ENCODE measurements at places on chromosomes 13 and 19. TPM values are rescaled to one million over a fixed set of nuclear protein-coding genes. Genes with fewer than 3 reads are reported as not detected.

DNA sequence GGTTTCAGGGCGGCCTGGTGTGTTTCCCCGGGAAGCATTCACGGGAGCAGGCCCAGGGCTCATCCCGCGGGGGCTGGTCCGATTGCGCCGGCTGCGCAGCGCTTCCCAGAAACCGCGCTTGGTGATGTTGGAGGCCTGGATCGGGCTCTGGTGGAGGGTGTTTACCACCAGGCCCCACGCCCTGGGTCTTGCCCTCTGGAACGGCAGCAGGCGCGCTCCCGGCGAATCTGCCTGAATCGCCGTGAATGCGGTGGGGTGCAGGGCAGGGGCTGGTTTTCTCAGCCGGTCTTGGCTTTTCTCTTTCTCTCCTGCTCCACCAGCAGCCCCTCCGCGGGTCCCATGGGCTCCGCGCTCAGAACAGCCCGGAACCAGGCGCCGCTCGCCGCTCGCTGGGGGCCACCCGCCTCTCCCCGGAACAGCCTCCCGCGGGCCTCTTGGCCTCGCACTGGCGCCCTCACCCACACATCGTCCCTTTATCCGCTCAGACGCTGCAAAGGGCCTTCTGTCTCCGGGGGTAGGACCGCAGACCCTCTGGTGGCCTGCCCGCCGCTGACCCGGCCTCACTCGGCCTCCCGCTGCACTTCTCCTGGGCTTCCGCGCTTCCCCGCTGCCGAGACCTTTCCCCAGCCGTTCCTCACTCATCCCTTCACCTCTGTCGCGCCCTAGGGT is 69.4 kb upstream of the GJB6 start:
- H3K27ac ChIP-seq, result no peak overlapping the region
- peak; percentile 46 for ATAC-seq
- H3K4me3 ChIP-seq, result no peak overlapping the region
- no peaks in the 10 kb centered on the region for H3K4me1 ChIP-seq
- peaks cover 67% of the 10 kb centered on the region for H3K27me3 ChIP-seq
- no peaks in the 10 kb centered on the region for H3K36me3 ChIP-seq

GRCh38 chr19:20414120-20414519 is 151.5 kb downstream of the ZNF737 start:
- H3K27ac ChIP-seq, result no peak overlapping the region
- ATAC-seq, result no peak
- no peaks in the 10 kb centered on the region for H3K36me3 ChIP-seq
- H3K27me3 ChIP-seq, result no peaks in the 10 kb centered on the region
- no peaks in the 10 kb centered on the region for H3K4me1 ChIP-seq

DNA sequence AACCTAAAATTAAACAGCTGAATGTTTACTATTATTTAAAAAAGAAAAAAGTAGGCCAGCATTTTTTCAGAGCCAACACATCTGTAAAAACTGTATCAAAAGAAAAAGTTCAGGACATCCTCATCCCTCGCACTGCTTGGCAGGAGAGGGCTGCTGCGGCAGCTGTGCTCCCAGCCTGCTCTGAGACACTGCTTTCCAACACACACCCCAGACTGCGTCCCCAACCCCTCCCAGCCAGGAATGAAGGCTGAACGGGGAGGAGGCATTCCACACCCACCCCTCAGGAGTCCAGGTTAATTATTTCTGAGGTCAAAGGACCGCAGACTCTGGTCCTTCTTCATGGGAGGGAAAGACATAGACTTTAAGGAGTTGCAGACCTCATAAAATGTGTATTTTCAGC is 43.1 kb downstream of the COL4A1 start:
- peaks cover 5% of the 10 kb centered on the region for H3K36me3 ChIP-seq
- H3K4me3 ChIP-seq, result no peak overlapping the region
- no peaks in the 10 kb centered on the region for H3K27me3 ChIP-seq

DNA sequence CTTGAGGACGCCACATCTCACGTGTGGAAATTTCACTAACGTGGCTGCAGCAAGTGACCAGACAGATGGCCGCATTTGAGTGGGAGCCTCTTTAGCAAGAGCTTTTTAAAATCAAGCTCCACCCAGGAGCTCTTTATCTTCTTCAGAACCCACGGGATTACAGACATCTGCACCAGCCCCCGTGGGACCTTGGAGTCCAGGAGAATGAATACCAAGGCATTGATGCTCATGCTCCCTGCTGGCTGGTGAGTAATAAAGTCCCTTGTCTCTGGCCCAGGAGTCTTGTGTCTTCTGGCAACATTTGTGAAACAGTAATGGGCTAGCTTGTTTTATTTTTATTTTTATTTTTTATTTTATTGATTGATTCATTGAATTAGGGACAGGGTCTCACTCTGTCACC is 64.4 kb downstream of the TRPM4 start:
- no peak overlapping the region for H3K27ac ChIP-seq
- ATAC-seq, result no peak
- no peaks in the 10 kb centered on the region for H3K36me3 ChIP-seq
- no peak overlapping the region for H3K4me3 ChIP-seq
- H3K4me1 ChIP-seq, result no peaks in the 10 kb centered on the region

DNA sequence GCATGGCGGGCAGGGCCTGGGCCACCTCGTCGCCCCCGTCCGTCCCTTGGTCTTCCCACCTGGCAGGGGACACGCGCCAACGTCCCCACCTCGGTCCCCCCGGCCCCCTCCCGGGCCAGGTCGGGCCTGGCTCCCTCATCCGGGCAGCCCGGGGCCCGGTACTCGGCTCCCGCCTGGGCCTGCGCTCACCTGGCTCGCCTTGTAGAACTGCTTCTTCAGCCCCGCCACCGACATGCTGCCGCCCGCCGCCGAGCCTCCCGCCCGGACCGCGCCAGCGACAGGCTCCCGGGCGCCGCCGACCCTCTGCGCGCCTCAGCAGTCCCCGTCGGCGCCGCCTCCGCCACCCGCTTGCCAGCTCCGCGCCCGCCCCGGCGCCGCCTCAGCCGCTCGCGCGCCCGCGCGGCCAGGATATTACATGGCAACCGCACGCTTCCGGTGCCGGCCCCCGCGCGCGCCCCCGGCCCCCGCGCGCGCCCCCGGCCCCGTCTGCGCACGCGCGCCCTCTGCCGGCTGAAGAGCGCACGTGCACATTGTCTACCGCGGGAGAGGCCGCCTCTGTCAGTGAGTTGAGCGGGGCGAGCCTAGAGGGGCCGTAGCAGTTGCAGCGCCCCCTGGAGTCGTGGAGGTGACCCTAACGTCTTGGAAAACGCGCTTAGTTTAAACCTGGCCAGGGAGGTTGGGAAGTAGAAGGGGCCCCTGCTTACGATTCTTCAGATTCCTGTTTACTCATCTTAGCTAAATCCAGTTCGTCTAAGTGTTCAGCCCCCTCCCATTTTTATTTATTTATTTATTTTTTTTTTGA is at the start of gene SH3GL1:
Gene SH3GL1, minus strand, starts transcription at position 413 of the 802 bp plus-strand sequence. Its CDS starts 179 bp downstream, at position 234.
- peaks cover 9% of the 10 kb centered on the region for H3K36me3 ChIP-seq
- H3K27ac ChIP-seq, result peak within 1 kb of the TSS; percentile 96
- H3K27me3 ChIP-seq, result no peaks in the 10 kb centered on the region
- peaks cover 30% of the 10 kb centered on the region for H3K4me1 ChIP-seq
- peak within 1 kb of the TSS; percentile 97 for H3K4me3 ChIP-seq

DNA sequence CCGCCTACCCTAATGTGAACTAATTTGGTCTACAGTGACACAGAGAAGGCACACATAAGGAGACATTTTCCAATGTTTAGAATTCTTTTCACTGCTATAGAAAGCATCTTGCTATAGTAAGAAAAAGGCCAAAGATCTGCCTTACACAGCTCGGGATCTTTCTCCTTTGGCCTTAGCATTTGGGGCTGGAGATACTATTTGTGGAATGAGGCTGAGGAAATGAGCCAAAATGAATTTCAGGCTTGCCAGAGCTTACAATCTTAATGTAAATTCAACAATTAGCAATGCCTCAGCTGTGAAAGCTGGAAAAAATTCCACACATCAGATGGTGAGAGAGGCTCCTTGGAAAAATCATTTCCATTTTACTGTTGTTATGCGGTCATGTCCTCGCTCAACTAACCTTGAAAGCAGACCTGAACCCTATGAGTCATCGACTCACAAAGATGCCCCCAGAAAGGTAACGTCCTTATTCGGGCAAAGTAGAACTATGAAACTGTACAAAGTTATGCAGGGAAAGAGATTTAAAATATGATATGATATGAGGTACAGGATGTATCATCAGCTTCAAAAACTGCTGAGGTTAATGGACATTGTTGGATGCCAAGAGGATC is 324.5 kb upstream of the NBEA start:
- no peaks in the 10 kb centered on the region for H3K36me3 ChIP-seq
- no peak overlapping the region for H3K4me3 ChIP-seq
- no peak overlapping the region for H3K27ac ChIP-seq

GRCh38 chr19:51084505-51084904 is 1.8 kb upstream of the KLK14 start:
- H3K4me3 ChIP-seq, result no peak overlapping the region
- H3K36me3 ChIP-seq, result no peaks in the 10 kb centered on the region
- ATAC-seq, result no peak
- peaks cover 35% of the 10 kb centered on the region for H3K27me3 ChIP-seq
- no peak overlapping the region for H3K27ac ChIP-seq

Gene IZUMO2
- not detected for total RNA-seq

DNA sequence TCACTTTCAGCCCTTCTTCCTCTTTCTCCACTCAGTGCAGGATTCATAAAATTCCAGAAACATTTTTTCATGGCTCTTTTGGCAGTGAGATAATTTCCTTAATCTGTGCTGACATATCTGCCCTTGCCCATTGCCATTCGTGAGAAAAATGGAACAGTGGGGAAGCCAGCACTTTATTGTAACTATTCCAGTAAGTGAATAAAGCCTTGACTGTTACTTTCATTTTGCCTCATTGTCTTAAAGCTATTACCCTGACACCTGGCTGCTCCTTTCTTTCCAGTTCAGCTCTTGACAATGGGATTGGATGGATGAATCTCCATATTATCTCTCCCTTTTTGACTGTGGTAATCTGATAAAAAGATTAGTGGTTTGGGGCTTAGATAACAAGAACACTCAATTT is 1068.1 kb upstream of the PCDH20 start:
- no peak overlapping the region for H3K4me3 ChIP-seq
- no peak for ATAC-seq
- no peak overlapping the region for H3K27ac ChIP-seq
- no peaks in the 10 kb centered on the region for H3K4me1 ChIP-seq
- H3K36me3 ChIP-seq, result no peaks in the 10 kb centered on the region
- H3K27me3 ChIP-seq, result no peaks in the 10 kb centered on the region

DNA sequence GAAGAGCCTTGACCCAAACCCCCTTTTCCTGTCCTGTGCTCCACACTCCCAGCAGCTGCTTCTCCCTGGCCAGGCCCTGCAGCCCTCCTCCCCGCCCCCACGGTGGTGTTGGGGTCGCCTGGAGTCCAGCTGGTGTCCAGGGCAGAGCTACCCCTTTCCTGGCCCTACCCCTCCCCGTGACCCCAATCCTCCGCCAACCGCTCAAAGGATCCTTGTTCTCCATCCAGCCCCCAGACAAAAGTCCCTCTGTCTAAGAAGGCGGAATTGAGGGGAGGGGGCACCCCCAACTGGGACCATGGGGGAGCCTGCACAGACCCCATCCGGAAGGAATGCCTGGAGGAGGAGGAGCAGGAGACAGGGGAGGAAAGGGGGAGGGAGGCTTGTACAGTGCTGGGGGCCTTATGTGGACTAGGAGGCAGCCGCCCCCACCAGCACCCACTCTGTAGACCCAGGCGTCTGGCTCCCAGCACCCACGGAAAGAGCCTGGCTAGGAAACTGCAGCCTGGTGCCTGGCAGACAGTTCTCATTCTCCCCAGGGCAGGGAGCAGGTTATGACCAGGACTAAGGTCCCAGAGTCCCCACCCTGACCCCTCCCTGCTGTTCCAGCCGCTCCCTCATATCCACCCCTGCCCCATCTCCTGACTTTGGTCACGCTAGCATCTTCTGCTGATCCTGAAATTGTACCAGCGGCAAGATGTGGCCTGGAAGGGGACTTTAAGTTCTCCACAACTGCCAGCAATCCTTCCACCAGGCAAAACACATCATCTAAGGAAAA is at the start of gene FXYD3:
Gene FXYD3, plus strand, starts transcription at position 647 of the 775 bp plus-strand sequence. CDS start 3,554 bp downstream, outside the sequence.
- H3K4me1 ChIP-seq, result no peaks in the 10 kb centered on the region
- H3K27me3 ChIP-seq, result peaks cover 24% of the 10 kb centered on the region
- H3K27ac ChIP-seq, result peak within 1 kb of the TSS; percentile 71

GRCh38 chr19:2336528-2337328 is 8.2 kb downstream of the SPPL2B start:
- H3K4me3 ChIP-seq, result no peak overlapping the region
- H3K27me3 ChIP-seq, result no peaks in the 10 kb centered on the region
- no peaks in the 10 kb centered on the region for H3K36me3 ChIP-seq
- H3K27ac ChIP-seq, result no peak overlapping the region
- peaks cover 10% of the 10 kb centered on the region for H3K4me1 ChIP-seq

GRCh38 chr13:33940898-33941297 is 122.9 kb downstream of the RFC3 start:
- no peak for ATAC-seq
- H3K27me3 ChIP-seq, result no peaks in the 10 kb centered on the region
- H3K4me3 ChIP-seq, result no peak overlapping the region
- H3K36me3 ChIP-seq, result no peaks in the 10 kb centered on the region
- no peaks in the 10 kb centered on the region for H3K4me1 ChIP-seq

- peaks cover 80% of the 10 kb centered on the region for H3K4me1 ChIP-seq
- no peak for ATAC-seq
- no peaks in the 10 kb centered on the region for H3K27me3 ChIP-seq
- H3K27ac ChIP-seq, result no peak overlapping the region
Measured at GRCh38 chr13:30867089-30867669, 38.9 kb upstream of the MEDAG start.

GRCh38 chr19:35011737-35012682 is 11.9 kb downstream of the GRAMD1A start:
- no peaks in the 10 kb centered on the region for H3K27me3 ChIP-seq
- no peak for ATAC-seq
- H3K4me3 ChIP-seq, result no peak overlapping the region
- H3K36me3 ChIP-seq, result peaks cover 74% of the 10 kb centered on the region

- no peak overlapping the region for H3K4me3 ChIP-seq
- H3K4me1 ChIP-seq, result no peaks in the 10 kb centered on the region
- no peaks in the 10 kb centered on the region for H3K36me3 ChIP-seq
- ATAC-seq, result no peak
- no peak overlapping the region for H3K27ac ChIP-seq
- H3K27me3 ChIP-seq, result peaks cover 21% of the 10 kb centered on the region
Measured at GRCh38 chr19:39745643-39746042, 7.8 kb upstream of the CLC start.

GRCh38 chr19:12647047-12647446 is 19.5 kb downstream of the MAN2B1 start:
- no peaks in the 10 kb centered on the region for H3K27me3 ChIP-seq
- H3K4me3 ChIP-seq, result no peak overlapping the region
- no peak overlapping the region for H3K27ac ChIP-seq
- H3K4me1 ChIP-seq, result peaks cover 10% of the 10 kb centered on the region
- peaks cover 11% of the 10 kb centered on the region for H3K36me3 ChIP-seq
- no peak for ATAC-seq

Gene TUBB4A
- 3.2 TPM for total RNA-seq

Gene MUC16
- total RNA-seq, result 2.7 TPM

DNA sequence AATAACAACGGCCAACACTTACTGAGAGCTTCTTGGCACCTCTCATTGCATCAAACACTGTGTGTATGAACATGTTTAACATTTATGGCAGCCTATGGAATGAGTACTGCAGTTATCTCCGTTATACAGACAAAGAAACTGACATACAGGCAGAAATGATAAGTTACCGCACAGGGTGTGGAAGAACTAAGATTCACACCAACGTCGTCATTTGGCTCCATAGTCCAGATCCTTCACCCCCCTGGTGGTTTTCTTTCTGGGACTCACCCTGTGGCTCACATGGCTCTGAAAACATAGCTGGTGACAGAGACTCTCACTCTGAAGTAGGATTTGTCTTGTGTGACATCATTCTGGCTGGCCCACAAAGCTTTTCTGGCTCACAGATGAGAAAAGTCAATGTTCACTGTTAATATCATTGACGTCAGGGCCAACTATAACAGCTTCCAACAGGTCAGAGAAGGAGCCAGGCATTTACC is 230.1 kb downstream of the DLEU7 start:
- H3K4me1 ChIP-seq, result no peaks in the 10 kb centered on the region
- H3K4me3 ChIP-seq, result no peak overlapping the region
- no peaks in the 10 kb centered on the region for H3K36me3 ChIP-seq
- H3K27ac ChIP-seq, result no peak overlapping the region
- no peak for ATAC-seq
- no peaks in the 10 kb centered on the region for H3K27me3 ChIP-seq
